ENCODE measurements at places on chromosomes 3 and 15.

GRCh38 chr15:80619680-80620079, 75.4 kb upstream of the ABHD17C start:
- no peak for DNase-seq

GRCh38 chr15:46420990-46421389, 786.2 kb downstream of the SQOR start:
- no peak for DNase-seq

GRCh38 chr3:193777524-193777923, 184.5 kb downstream of the OPA1 start:
- no peak for DNase-seq

DNA sequence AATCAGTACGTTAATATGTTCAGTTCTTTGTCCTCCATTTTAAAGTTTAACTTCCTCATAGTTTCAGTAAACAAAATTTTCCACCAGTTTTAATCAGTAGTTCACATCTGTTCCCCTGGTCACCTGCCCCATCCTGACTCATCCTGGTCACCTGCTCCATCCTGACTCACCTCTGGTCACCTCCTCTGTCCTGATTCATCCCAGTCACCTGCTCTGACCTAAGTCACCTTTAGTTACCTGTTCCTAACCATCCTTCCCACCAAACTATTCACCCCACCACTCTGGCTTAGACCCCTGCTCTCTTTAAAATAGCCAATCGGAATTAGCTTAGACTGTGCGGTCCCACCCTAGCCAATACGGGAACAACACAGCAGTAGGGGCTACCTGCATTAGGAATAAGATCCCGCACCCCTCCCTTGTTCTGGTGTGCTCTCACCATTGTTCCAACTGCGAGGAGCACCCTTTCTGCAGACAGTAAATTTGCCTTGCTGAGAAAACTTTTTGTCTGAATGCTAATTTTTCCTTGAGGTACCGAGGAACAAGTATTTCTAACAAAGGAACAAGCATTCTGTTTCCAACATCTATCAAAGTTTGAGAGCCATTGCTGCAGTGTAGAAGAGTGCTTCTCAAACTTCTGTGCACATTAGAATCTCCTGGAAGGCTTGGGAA, 169.3 kb downstream of the ADAMTS17 start:
- DNase-seq: no peak

DNA sequence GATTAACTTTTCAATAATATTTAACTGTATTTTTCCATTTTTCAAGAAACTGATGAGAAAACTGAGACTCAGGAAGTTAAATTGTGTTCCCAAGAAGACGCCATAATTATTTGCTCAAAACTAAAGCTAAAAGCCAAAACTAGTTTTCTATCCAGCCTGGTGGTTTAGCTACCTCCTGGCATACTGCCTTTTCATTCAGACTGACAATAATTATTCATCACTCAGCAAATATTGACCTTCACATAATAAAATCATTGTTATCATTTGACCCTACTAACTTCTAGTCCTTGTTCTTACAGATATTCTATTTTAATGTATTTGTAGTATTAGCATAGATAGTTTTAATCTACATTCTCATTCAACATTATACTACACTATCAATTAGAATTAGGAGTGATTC, 210.6 kb upstream of the GADL1 start:
- DNase-seq: no peak

GRCh38 chr3:182592747-182593146, 200.6 kb upstream of the ATP11B start:
- DNase-seq: no peak

DNA sequence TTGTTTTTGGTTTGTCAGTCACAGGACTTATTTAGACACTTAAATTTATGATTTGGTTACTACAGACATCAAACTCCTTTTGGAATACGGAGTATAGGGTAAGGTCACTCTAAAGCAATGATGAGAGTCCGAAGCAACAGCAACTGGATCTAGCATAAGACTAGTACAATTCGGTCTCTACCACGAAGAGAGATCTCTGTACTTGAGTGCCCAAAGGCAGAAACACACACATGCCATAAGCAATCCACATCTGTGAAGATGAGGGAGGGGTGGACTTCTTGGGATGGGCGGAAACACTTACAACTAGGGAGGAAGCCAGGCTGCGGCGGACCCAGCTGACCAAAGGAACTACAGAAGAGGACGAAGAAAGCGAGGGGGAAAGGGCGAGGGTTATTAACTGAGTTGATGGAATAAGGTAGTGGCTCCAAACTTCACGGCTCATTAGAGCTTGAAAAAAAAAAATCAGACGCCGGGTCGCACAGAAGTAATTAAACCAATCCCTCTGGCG, 595 bp downstream of the DPH6 start:
- peak; percentile 18 for DNase-seq

- DNase-seq: no peak
Observed at GRCh38 chr15:63832620-63833019, 1.1 kb downstream of the HERC1 start.

- DNase-seq: no peak
Observed at GRCh38 chr3:39460677-39461076, 6.8 kb upstream of the MOBP start.

DNA sequence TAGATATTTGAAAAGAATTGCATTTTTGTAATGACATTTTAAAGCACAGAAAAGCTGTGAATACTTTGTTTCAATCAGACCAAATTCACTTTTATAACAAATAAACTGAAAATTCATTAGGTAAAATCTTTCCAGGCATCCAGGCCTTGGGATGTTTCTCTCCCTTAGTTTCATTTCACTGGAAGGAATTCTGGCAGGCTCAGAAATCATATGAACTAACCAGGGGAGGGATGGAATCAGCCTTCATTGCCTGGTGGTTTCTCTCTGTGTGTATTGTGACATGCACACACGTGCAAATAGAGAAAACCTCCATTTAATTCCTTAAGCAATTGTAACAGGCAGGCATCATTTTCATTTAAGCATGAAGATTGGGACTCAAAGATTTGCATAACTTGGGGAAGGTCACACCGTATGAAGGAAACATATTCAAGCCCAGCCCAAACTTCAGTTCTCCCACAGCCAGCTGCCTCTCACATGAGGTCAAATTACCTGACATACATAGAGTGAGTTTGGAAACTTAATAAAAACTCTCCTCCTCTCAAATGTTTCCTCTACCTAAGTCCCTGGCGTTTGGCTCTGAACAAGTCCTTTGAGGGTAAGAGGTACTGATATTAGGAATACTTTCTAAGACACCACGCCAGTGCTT, 376.1 kb upstream of the MCTP2 start:
- DNase-seq: no peak

DNA sequence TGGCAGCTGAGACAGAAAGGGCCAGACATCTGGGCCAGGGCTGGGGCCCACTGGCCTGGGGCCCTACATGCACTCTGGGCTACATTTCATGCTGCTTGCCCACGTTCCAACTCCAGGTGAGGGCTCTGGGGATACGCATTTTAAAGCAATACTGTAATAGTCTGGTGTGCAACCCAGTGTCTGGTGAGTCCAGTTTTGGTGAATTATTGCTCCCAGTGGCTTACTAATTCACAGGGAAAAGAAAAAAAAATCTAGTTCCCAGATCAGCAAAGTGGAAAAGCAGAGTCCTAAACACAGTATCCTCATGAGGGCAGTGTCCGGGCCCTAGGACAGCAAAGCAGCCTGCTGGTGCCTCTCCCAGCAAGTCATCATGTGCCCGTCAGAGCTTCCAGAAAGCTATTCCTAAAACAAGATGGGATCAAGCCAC, 82.4 kb downstream of the CCNL1 start:
- no peak for DNase-seq

DNA sequence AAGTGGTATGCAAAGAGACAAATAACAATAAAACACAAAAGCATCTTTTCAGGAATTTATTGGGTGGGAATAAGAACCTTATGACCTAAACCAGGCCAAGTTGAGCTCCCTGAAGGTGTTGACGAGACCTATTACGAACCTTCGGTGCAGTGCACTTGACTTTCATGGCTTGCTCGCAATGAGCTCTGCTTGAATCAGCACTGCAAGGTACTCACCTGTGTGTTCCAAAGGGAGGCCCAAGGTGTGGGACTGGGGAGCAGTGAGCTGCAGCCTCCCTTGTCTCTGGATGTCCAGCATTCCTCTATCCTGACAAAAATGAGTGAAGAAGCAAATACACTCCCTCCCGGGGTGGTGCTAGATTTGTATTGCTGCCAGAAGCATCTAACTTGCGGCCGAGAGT, at the start of gene MDFIC2:
Gene MDFIC2 (minus strand): TSS at position 303 of the 400 bp plus-strand sequence. CDS start 665 bp downstream, outside the sequence.
- no peak for DNase-seq

- DNase-seq: no peak
Observed at GRCh38 chr3:71406972-71407810, 176.3 kb downstream of the FOXP1 start.

DNA sequence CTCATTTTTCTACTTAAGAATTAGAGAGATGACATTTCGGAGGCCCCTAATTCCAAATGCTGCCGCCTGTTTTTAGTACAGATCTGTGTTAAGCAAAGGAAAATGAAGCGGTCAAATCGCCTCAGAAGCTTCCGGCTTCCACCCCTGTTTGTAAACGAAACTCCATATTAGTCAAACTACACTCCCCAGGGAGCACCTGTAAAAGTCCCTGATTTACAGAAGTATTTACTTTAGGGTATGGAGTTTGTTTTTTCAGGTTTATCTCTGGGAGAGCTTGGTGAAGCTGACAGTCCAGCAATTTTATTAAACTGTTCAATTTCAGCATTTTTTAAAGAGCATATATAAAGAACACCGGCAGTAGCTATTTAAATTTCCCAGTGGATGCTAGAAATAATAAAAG, 319.8 kb downstream of the FHIT start:
- DNase-seq: no peak

- no peak for DNase-seq
Observed at GRCh38 chr15:63605816-63606215, 8.6 kb downstream of the FBXL22 start.

DNA sequence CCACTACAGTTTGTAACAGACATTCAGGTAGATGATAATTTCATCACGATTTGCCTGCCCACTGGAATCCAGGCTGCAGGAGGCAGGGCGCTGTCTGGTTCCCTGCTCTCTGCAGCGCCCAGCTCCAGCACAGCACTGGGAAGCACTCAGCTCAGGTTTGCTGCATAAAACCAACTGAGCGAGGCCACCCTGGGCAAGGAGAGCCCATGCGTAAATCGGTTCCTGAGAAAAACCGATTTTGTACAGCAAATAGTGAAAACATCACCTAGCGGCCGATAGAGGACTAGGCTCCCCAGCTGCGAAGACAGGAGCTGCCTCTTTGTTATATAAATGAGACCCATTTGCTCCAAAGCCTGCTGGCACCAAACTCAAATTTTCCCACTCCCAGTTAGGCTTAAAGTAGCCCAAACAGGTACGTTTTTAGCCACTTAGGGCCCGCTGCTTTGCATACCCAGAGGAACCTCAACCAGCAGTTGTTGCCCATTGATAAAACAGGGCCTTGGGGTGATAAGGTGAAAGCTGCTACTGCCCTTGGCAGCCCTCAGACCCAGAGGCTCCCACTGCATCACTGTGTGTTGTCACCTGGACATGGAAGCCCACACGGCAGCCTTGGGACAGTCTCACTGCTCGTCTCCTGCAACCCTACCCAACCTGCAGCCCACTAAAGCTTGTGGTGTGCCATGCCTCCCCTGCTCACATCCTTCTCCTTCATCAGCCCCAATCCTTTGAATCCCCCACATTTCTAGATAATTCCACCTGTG, 47.5 kb downstream of the ALDH1L1 start:
- no peak for DNase-seq

- no peak for DNase-seq
Observed at GRCh38 chr3:112958811-112959560, 15.9 kb downstream of the CD200R1 start.

- DNase-seq: no peak
Observed at GRCh38 chr3:42855547-42856380, 19.9 kb downstream of the CYP8B1 start.

GRCh38 chr3:122003112-122003511, 18.9 kb downstream of the ILDR1 start:
- no peak for DNase-seq

- DNase-seq: no peak
Observed at GRCh38 chr3:142716102-142716501, 7.7 kb upstream of the TRPC1 start.

DNA sequence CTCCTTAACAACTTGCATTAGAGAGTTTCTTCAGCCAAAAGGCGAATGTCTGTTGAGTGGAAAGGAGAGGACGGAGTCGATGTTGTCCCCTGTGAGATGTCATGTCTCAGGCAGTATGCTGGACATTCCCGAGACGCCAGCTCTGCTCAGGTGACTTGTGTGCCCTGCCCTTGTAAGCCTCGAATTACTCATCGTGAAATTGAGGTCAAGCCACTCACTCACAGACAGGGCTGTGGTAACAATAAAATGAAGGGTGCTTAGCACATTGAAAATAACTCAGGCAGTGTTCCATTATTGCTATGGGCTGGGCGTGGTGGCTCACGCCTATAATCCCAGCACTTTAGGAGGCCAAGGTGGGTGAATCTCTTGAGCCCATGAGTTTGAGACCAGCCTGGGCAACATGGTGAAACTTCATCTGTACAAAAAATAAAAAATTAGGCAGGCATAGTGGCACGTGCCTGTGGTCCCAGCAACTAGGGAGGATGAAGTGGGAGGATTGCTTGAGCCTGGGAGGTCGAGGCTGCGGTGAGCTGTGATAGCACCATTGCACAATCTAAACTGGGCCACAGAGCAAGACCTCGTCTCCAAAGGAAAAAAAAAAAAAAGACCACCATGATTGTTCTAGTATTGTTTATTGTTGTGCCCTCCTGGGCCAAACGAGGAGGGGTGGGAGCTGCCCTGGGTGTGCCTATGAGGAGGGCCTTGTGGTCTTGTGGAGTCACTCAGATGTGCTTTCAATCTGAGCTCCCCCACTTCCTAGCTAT, 214.4 kb downstream of the THSD4 start:
- no peak for DNase-seq

- no peak for DNase-seq
Observed at GRCh38 chr15:60584355-60584998, 105.5 kb upstream of the ICE2 start.

GRCh38 chr3:113329757-113330156, 111.5 kb downstream of the CFAP44 start:
- no peak for DNase-seq

DNA sequence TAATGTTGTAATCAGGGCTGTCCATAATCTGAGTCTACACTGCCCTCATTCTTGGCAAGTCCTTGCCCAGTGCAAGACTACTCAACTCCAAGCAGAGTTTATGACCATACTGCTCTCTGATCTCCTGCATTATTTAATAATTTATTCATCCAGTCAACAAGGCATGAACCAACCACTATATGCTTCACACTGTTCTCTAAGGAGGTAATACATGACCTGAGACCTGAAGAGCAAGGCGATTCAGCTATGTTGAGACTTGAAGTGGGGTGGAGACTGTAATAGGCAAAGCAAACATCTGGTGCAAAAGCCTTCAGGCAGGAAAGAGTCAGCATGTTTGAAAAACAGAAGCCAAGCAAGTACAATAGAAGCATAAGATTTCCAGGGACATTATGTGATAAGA, 1362.8 kb downstream of the ROBO2 start:
- DNase-seq: no peak

- no peak for DNase-seq
Observed at GRCh38 chr3:14520149-14520548, 20.0 kb downstream of the GRIP2 start.

DNA sequence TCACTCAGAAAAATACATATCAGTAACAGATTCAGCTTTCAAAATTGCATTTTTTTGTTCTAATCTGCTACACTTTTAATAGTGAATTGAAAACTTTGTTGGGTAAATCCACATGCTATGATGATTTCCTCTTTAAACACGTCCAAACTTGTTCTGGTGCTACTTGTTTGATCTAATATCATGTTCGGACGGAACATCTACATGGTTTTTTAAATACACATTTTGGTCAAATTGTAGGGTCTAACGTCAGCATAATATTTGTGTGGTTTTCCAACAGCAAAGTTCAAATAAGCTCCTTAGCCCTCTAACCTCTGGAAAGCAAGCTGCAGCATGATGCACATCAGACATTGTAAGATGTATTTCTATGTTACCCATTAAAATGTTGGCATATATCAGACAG, 98.5 kb upstream of the OSTN start:
- DNase-seq: no peak
